DMS79 treated with DMSO at 0.1 percent for 48 hours (cell line): ENCODE measurements at places on chromosomes 7 and 10.

DNA sequence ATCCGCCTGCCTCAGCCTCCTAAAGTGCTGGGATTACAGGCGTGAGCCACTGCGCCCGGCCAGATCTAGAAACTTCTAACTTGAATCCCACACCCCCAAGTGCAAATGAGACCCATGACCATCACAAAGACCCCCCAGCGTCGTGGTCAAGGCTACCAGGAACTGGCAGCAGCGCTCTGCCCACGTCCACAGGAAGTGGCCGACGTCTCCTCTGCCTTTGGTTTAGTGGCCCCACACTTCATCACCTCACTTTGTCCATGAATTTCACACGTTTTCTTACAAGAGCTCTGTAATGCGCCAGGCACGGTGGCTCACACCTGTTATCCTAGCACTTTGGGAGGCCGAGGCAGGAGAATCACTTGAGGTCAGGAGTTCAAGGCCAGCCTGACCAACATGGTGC, 53.5 kb upstream of the TNRC18 start:
- DNase-seq: no peak

- DNase-seq: no peak
Observed at GRCh38 chr7:16702441-16702840, 51.1 kb upstream of the TSPAN13 start.

GRCh38 chr10:44297963-44298362, 86.9 kb downstream of the CXCL12 start:
- DNase-seq: no peak

DNA sequence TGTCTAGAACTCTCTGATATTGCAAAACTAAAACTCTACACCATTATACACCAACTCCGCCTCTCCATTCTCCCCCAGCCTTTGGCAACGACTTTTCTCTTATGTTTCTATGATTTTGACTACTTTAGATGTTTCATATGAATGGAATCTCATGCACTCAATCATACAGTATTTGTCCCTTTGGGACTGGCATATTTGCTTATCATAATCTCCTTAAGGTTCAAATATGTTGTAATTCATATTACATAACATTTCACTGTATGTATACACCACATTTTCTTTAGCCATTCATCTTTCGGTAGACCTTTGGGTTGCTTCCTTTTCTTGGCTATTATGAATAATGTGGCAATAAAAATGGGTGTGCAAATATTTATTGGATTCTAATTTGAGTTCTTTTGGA, 164.4 kb downstream of the ARL4A start:
- DNase-seq: no peak

GRCh38 chr10:3765146-3765545, 19.9 kb downstream of the KLF6 start:
- no peak for DNase-seq

DNA sequence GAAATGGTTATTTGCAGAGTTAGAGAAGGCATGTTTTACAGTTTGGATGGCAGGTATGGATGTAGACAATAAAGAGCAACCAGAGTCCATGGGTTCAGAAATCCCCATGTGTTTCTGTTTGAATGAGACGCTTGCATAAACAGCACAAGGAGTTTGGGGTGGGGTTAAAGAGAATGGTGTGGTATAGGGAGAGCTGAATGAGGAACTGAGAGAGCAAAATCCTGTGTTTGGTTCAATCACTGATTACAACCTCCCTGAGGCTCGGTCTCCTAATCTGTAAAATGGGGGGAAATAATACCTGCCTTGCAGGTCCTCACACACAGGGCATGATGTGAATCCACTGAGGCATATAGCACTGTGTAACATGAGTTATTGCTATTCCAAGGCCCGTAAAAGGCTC, 23.7 kb downstream of the CAV1 start:
- no peak for DNase-seq

- no peak for DNase-seq
Observed at GRCh38 chr10:86734207-86734988, 22.0 kb upstream of the BMPR1A start.

GRCh38 chr7:121774563-121774962, 98.4 kb upstream of the PTPRZ1 start:
- no peak for DNase-seq

- DNase-seq: no peak
Observed at GRCh38 chr10:110481919-110482318, 15.8 kb upstream of the DUSP5 start.

DNA sequence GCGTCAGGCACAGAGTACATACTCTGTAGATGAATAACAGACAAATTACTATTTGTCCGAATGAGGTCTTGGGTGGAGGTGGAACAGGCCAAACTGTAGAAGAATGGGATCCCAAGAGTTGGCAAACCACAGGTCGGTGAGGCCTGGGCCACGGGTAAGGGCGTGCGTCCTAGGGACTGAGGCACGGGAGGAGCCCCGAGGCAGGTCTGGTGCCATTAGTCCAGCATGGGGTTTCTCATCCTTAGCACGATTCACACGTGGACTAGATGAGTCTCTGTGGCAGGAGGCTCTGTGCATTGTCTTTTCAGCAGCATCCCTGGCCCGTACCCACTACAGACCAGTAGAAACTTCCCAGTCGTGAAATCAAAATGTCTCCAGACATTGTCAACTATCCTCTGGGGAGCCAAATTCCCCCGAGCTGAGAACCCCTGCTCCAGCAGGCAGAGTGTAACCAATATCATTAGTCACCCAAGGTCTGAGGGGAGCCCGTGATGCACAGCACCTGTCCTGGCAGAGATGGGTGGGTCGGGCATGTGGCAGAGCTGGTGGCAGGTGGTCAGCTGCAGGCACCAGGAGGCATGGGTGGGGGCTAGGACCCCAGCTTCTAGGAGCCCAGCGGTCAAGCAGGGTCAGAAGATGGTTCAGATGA, 61.3 kb downstream of the COL13A1 start:
- DNase-seq: no peak

- DNase-seq: no peak
Observed at GRCh38 chr7:145331522-145331921, 495.7 kb upstream of the TPK1 start.

DNA sequence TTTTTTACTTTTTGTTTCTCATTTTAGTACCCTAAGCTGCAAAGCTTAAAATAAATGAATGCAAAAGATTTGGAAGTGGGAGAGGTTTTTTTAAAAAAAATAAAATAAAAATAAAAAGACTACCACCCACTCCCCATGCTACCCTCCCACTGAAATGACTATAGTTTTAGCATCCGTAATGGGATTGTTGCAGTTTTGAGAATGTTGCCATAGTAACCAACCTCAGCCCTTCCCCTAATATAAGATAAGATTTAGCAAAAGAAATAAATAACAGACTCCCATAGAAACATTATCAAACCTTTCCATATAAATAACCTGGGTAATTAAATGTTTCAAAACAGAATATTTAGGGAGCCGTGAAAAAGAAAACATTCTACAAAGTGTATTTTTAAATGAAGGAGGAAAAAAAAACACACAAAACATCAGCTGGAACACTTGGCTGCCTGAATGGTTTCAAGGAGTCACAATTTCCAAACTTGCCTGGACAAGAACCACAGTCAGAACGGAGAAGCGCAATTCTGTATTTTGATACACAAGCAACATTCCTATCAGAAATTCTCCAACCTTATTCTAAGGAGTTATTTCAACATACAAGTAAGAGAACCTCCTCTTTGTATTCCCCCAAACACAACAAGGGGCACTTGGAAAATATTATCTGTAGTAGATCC, 57.4 kb downstream of the DGKI start:
- peak; percentile 25 for DNase-seq

DNA sequence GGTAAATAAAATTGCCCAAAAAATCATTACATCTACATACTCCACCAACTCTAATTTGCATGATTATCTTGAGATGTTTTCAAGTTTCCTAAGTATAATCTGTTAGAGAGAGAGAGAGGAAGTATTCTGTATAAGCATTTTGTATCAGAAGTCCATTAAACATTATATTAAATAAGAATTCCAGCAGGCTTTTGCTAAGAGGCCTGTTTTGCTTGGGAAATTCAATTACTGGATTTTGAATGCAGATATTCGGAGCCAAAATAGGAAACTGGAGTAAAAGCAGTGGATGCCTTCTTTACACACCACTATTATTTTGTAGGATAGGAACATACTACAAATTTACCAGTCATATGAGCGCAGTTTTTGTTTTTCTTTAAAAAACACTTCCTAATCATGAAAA, 727.8 kb downstream of the CNTNAP2 start:
- DNase-seq: no peak

- DNase-seq: no peak
Observed at GRCh38 chr7:47482013-47482875, 99.7 kb downstream of the TNS3 start.

DNA sequence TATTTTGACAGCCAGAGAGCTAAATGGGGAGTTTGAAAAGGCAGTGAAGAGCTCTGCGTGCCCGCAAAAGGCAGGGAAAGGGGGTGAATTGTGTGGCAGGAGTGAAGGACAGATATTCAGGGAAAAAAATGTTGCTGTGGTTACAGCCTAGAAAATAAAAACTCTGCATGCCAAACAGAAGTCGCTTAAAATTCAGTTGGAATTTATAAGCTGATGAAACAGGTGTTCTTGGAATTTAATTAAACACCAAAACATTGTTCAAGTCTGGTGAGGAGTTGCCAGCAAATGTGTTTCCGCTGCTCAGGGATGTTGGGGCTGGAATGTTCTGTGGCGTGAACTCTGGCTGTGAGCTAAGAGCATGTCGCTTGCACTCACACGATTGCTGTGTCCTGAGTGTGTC, 169.3 kb downstream of the ADRA2A start:
- no peak for DNase-seq

DNA sequence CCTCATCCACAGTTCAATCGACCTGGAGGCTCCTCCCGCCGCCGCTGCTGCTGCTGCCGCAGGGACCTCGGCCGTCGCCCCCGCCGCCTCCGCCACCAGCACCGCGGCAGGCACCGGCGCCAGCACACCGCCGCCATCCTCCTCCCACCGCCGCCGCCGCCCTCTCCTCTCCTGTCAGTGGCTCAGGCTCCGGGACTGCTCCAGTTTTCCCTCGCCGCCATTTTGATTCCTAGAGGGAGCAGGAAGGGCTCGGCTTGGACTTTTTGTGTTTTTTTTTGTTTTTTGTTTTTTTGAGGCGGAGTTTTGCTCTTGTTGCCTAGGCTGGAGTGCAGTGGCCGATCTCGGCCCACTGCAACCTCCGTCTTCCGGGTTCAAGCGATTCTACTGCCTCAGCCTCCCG, 3.0 kb upstream of the MCM10 start:
- DNase-seq: no peak

DNA sequence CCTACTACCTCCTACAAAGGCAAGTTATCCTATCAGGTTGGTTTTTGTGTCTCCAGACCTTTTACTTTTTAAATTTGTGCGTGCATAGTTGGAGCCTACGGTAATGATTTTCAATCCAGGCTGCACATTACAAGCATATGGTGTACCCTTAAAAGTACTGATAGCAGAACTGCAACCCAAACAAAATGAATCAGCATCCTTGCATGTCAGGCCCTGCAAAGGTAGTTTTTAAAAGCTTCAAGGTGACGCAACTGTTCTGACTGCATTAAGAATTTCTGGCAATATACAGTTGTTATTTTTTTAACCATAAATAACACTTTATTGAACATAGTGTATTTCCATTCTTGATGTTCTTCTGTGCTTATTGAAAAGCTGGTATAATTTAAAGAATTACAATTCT, 28.9 kb downstream of the GNAT3 start:
- DNase-seq: no peak

DNA sequence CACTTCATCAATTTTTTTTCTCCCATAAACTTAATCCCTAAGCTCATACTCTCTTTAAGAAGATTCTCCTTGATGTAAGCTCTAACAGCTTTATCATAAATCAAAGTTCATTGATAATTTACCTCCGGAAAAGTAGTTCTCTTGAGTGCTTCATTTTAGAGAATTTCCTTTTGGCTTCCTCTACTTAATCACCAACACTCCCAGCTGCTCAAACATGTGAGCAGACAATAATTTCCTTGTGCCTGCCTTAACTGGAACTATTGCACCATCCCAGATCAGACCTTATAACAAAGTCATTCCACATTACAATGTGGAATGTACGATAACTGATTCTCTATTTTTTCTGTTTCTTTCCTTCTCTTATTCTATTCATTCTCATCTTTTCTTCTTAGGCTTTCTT, 5.9 kb downstream of the FEZF1 start:
- no peak for DNase-seq

GRCh38 chr7:20779041-20779440, 7.6 kb downstream of the SP8 start:
- DNase-seq: no peak

DNA sequence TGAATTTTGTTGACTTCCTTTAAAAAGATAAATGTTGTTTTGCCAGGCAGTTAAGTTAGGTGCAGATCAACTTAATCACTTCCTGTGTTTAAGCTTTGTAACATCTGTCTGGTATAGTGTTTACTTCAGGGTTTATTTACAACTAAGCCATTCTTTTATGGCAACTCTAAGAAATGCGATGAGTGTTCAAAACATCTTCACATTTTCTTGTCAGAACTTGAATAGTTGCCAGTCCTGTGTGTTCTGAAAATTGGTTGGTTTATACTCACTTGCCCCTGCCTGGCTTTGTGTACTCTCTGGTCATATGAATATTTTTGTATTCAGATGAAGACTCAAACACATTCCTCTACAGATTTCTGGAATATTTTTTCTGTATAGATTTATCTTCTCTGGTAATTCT, 327.2 kb downstream of the MDFIC start:
- DNase-seq: no peak

DNA sequence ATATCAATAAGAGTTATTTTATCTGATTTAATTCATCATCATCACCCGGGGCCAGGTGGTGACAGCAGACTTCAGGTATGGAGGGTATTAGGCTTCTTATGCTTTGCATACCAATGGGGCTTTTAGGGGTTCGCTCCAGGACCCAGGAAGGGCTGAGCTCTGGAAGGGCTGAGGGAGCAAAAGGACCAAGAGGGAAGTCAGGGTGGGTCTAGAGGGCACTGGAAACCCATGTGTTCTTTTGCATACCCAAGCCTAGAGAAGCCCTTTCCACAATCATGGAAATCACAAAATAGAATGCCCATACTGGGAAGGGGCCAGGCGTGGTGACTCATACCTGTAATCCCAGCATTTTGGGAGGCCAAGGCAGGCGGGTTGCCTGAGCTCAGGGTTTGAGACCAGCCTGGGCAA, 30.9 kb upstream of the VCL start:
- DNase-seq: no peak

DNA sequence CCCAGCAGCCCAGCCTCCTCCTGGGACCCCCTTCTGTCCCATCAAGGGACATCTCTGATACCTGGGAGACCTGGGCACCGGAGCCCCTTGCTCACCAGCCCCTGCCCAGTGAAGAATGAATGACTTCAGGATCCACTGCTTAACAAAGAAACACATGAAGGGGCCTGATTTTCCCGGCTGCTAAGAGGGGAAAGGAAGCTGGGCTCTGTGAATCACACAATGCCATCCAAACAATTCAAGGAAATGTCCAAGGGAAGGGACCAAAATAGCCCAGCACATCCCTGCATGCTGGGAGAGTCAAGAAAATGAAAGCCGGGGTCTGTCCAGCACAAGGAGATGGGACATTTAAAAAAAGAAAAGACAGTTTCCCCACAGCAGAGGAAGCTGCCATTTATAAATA, 128.7 kb upstream of the JCAD start:
- no peak for DNase-seq

GRCh38 chr7:5694912-5695726, 86.3 kb downstream of the RNF216 start:
- no peak for DNase-seq
